ENCODE measurements at places on chromosomes 11 and 22. TPM values are rescaled to one million over a fixed set of nuclear protein-coding genes. Genes with fewer than 3 reads are reported as not detected.

The OR4A16 gene
- total RNA-seq: not detected

The DEPDC7 gene
- total RNA-seq: 2.0 TPM

The P2RY2 gene
- total RNA-seq: not detected

The HIC2 gene
- total RNA-seq: 3.1 TPM

The KDM4E gene
- not detected for total RNA-seq

The PHLDA2 gene
- not detected for total RNA-seq

The RASD2 gene
- 22.8 TPM for total RNA-seq

The ZNRF3 gene
- 9.4 TPM for total RNA-seq

DNA sequence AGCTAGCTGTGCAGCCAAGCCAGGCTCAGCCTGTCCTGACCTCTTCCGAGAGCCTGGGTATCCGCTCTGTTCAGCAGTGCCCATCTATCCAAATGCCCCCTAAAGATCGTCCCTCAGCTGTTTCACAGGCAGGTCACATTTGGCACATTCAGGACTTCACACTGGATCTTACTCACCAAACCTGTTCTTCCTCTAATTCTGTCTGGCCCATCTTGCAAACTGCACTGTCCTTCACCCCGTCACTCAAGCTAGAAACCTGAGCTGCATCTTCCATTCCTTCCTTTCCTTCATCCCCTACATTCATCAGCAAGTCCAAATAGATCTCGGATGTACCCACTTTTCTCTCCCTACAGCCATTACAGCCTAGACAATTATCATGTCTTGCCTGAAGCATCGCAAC, 60.7 kb upstream of the CSNK2A3 start:
- H3K27ac ChIP-seq: no peak overlapping the region
- H3K4me1 ChIP-seq: peaks cover 47% of the 10 kb centered on the region
- no peak for DNase-seq
- H3K4me3 ChIP-seq: no peak overlapping the region
- no peaks in the 10 kb centered on the region for H3K27me3 ChIP-seq

GRCh38 chr22:39651053-39651996, 80.8 kb downstream of the CACNA1I start:
- H3K36me3 ChIP-seq: no peaks in the 10 kb centered on the region
- H3K4me3 ChIP-seq: no peak overlapping the region
- no peak for DNase-seq

DNA sequence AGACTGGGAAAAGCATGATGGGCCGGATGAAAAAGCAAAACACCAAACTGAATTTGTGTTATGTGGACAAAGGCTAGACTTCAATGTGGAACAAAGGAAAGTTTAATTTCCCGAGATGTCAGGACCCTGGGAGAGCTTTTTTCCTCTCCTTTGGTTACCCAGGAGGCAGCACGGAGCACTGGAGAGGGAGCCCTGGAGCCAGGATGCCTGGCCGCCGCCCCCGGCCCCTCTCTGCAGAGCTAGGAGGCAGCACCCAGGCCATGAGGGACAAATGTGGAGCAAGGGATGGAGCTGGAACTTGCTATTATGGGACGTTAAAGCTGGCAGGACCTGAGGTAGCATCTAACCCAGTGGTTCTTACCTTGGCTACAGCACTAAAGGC, 108.9 kb downstream of the MORC2 start:
- H3K27ac ChIP-seq: no peak overlapping the region
- H3K4me3 ChIP-seq: no peak overlapping the region
- no peaks in the 10 kb centered on the region for H3K27me3 ChIP-seq
- H3K36me3 ChIP-seq: no peaks in the 10 kb centered on the region
- DNase-seq: no peak

DNA sequence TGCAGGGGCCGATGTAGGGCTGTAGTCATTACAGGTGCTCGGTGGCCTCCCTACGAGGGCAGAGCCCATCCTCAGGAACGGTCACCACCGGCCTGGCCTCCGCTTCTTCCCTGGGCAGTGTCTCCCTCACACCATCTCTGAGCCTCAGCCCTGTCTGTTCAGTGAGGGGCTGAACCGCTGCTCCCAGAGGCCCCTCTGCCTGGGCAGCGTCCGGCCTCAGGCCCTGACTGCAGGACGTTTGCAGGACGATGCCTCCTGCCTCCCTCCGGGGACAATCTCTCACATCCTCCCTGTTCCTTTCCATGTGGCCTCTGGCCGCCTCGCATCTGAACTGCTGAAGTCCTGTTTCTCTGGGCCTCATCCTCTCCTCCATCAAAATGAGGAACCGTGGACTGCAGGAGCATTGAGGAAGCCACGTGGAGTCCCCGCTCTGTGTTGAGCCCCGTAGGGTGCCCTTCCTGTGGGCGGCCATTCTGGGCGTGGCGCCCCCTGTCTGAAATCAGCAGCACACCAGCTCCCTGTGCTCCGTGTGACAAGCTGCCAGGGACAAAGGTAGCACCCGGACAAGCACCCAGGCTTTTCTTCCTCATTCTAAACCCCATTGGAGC, 933.5 kb downstream of the BRD1 start:
- no peaks in the 10 kb centered on the region for H3K36me3 ChIP-seq
- no peaks in the 10 kb centered on the region for H3K4me1 ChIP-seq
- H3K4me3 ChIP-seq: no peak overlapping the region

- no peak for DNase-seq
- no peaks in the 10 kb centered on the region for H3K36me3 ChIP-seq
- H3K4me3 ChIP-seq: no peak overlapping the region
- no peaks in the 10 kb centered on the region for H3K27me3 ChIP-seq
- no peak overlapping the region for H3K27ac ChIP-seq
- H3K4me1 ChIP-seq: peaks cover 22% of the 10 kb centered on the region
Observed at GRCh38 chr11:108662700-108663099, 2.2 kb upstream of the DDX10 start.

DNA sequence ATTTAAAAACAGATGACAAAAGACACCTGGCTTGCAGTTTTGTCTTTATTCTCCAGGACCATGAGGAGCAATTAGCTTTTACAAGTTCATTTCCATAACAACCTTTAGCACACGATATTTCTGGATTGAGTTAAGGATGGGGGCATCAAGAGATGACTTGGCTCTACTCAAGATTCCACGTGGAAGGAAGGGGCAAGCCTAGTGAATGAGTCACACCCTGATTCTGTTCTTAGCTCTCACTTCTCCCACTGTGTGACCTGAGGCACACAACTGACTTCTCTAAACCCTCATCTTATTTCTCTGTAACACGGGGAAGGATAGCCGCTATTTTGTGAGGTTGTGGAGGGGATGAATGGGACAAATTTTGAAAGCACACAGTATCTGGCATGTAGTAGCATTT, 185.5 kb downstream of the KIRREL3 start:
- H3K4me1 ChIP-seq: no peaks in the 10 kb centered on the region
- no peaks in the 10 kb centered on the region for H3K27me3 ChIP-seq
- no peak overlapping the region for H3K4me3 ChIP-seq
- no peak for DNase-seq
- no peaks in the 10 kb centered on the region for H3K36me3 ChIP-seq

DNA sequence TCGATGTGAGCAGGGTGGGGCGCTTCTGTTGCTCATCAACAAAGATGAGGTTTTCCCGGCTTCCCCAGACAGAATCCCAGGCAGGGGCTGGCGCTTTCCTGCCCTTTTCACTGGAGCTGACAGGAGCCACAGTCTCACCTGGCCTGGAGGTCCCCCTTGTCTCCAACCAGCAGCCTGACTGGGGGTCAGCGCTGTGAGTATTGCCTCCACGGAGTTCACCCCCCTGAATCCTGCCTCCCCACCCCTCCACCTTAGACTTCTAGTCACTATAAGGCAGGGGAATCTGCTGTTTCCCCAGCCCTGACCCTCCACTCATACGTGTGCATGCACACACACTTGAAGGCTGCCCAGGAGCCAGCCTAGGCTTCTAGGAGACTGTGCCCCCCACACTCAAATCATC, 58.8 kb upstream of the LYVE1 start:
- no peaks in the 10 kb centered on the region for H3K27me3 ChIP-seq
- H3K36me3 ChIP-seq: peaks cover 69% of the 10 kb centered on the region
- no peaks in the 10 kb centered on the region for H3K4me1 ChIP-seq
- H3K4me3 ChIP-seq: no peak overlapping the region
- H3K27ac ChIP-seq: peak overlapping the region; percentile 71
- no peak for DNase-seq

DNA sequence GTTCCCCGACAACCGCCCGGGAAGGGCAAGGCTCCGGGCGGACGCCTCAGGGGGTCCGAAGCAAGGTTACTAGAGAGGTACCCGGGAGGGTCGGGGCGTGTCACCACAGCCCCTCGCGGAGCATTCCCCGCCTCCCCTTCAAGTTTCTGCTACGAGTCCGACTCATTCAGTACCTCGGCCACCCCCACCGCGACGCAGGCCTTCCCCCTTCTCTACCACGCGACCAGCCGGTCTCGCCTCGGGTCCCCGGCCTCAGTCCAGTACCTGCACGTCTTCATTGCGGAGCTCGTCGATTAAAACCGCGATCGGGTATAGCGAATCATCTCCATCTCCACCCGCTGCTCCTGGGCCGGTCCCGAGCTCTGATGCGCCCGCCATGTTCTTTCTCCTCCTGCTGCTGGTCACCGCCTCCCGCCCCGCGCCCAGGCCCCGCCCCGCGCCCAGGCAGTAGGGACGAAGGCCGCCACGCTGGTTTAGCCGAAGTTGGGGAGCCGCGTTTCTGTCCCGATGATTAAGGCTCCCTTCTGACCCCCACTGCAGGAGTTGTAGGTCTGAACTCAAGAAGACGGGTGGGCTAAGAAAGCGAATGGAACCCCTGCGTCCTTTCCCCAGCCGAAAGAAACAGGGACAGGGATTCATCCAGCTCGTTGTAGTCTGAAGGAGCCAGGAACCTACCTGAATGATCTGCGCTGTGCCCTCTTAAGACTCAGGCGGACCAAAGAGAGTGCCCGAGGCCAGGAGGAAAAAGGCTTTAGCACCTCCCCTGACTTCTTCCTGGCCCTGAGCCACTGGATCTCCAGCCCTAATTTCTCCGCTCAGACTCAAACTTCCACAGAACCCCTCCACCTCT, at the start of gene PPP2R1B:
TSS of gene PPP2R1B (minus strand) at position 406 of the 850 bp plus-strand sequence. CDS start at position 378, 28 bp downstream.
- DNase-seq: peak; percentile 85
- peak within 1 kb of the TSS; percentile 77 for H3K27ac ChIP-seq
- peak within 1 kb of the TSS; percentile 93 for H3K4me3 ChIP-seq
- H3K36me3 ChIP-seq: peaks cover 2% of the 10 kb centered on the region
- no peaks in the 10 kb centered on the region for H3K27me3 ChIP-seq

- H3K36me3 ChIP-seq: no peaks in the 10 kb centered on the region
- no peak overlapping the region for H3K27ac ChIP-seq
- no peak overlapping the region for H3K4me3 ChIP-seq
- no peaks in the 10 kb centered on the region for H3K27me3 ChIP-seq
- no peaks in the 10 kb centered on the region for H3K4me1 ChIP-seq
- DNase-seq: no peak
Observed at GRCh38 chr11:2834503-2835273, 50.9 kb downstream of the CDKN1C start.

DNA sequence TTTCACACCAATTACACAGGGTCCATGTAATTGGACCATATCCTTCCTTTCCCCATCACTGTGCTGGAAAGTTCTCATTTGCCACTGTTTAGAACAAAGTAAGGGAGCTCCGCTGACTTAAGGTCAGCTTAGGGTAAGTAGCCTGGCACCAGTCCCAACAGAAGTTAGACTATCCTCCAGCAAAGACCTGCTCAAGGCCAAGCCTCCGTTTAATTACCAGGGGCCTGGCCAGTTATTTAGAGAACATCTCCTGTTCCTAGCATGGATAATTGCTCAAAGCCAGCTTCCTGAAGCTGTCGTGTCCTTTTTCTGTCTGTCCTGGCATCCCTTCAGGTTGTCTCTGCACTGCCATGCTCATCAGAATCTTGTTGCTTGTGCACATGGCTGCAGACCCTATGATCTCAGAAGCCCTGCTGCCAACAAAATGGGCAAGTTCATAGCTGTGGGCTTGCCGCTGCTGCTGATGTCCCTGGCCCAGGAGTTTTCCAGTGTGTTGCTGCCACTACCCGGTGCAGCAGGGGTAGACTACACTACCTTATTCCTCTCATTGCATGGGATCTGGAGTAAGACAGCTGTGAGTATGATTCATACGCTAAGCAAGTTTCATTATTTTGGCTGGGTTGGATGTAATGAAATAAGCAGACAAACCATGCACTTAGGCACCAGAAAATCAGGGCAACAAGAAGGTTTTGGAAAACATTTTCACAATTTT, 8.1 kb downstream of the OR8A1 start:
- no peaks in the 10 kb centered on the region for H3K4me1 ChIP-seq
- no peaks in the 10 kb centered on the region for H3K27me3 ChIP-seq
- H3K36me3 ChIP-seq: no peaks in the 10 kb centered on the region
- no peak overlapping the region for H3K27ac ChIP-seq
- H3K4me3 ChIP-seq: no peak overlapping the region

- DNase-seq: no peak
- H3K4me3 ChIP-seq: no peak overlapping the region
- H3K27ac ChIP-seq: no peak overlapping the region
- no peaks in the 10 kb centered on the region for H3K27me3 ChIP-seq
Observed at GRCh38 chr11:112628676-112629075, 332.5 kb upstream of the NCAM1 start.

DNA sequence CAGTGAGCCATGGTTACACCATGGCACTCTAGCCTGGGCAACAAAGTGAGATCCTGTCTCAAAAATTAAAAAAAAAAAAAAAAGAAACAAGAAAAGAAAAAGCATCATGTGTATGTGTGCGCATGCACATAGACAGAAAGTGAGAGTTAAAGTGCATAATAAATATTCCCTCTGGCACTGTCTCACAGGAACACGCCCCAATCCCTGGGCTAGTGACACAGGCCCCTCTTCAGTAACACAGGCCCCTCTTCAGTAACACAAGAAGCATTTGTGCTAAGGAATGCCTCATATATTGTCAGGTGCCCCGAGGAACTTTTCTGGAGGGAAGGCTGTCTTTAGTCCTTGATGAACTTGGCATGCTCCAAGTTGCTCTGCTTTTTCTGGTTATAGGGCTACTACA, 57.5 kb downstream of the RPL27A start:
- H3K27ac ChIP-seq: peak overlapping the region; percentile 41
- H3K36me3 ChIP-seq: no peaks in the 10 kb centered on the region
- peaks cover 40% of the 10 kb centered on the region for H3K4me1 ChIP-seq
- H3K27me3 ChIP-seq: no peaks in the 10 kb centered on the region

DNA sequence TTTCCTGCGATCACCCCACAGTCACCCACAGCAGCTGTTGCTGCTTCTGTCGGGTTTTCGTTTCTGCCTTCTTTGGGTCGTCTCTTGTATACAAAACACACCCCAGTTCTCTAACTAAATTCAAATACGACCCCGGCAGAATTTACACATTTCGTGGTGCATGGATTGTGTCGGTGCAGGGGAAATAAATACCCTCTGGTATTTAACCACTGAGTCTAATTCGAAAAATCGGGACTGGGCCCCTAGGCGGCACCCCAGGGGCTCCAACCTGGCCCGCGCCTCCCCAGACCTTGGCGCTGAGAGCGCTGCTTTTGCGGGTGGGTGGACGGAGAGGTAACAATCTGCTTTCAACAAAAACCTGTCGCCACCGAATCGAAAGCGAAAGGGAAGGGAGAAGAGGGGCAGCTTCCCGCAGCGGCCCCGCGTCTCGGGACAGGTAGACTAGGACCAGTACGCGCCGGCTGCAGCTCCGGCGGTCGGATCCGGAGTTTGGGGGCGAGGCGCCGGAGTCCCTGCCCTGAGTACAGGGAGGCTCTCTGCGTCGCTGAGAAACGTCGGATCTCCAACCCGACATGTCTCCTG, 4.4 kb downstream of the ALX4 start:
- peaks cover 80% of the 10 kb centered on the region for H3K27me3 ChIP-seq
- H3K36me3 ChIP-seq: no peaks in the 10 kb centered on the region
- peaks cover 44% of the 10 kb centered on the region for H3K4me1 ChIP-seq

GRCh38 chr11:111542606-111543275, 2.2 kb downstream of the LAYN start:
- peak overlapping the region; percentile 94 for H3K27ac ChIP-seq
- peaks cover 8% of the 10 kb centered on the region for H3K36me3 ChIP-seq
- DNase-seq: no peak
- peaks cover 28% of the 10 kb centered on the region for H3K4me1 ChIP-seq
